Activated CD4-positive, alpha-beta T cell treated with anti-CD3 and anti-CD28 coated beads, Interleukin-2, amount 50 U/mL, for 4 hours (primary cell): ENCODE measurements at places on chromosomes 7 and 10.

DNA sequence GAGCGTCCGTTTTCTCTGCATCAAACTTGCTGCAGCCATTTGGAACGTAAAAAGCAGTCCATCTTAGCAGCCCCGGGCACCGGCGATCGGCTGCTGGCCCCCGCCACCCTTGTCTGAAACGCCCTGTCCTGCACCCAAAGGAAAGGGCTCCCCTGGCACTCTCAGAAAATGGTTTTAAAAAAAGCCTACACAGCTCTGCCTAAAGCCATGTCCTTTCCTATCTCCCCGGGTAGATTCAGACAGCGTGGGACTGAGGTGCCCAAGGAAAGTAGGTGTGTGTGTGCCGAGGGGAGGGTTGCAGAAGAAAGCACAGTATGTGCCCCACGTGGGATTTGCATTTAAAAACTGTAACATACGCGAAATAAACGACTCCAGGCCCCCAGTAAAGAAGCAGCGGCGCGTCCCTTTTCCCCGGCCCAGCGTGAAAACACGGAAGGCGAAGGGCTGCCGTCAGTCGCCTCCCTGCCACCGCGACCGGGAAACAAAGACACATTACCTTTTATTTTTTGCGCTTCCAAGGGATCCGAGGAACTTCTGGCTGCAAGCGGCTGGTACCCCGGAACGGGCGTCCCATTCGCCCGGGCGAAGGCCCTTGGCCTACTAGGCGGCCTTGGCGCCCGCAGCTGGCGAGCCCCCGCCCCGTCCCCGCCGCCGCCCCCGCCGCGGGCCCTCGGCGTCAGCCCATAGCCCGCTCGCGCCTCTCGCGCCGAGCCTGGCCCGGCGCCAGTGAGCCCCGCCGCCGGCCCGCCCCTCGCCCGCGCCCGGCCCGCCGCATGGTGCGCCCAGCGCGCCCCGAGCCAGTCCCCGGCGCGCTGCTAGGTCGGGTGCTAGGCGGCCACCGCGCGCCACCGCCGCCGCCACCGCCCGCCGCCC, 304.6 kb downstream of the PRPF18 start:
- no peak for DNase-seq

DNA sequence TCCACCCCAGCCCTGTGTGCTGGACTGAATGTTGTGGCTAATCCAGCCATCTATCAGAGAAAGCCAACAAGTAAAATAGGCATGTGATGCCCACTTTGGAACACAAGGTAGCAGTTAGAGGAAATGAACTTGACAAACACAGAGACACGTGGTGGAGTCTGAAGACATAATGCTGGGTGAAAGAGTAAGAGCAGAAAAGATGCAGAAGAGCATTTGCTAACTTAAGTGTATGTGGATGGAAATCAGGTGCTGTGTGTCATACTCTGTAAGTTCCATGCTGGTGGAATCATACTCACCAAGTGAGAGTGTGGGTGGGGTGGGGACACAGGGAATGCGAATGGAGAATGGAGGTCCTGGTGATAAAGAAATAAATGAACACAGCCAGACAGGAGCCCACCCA, 22.8 kb downstream of the WDFY4 start:
- DNase-seq: no peak

- no peak for DNase-seq
These were observed 5.0 kb downstream of the ZYX start for GRCh38 chr7:143385891-143386781.

- no peak for DNase-seq
These were observed 199.4 kb upstream of the NPVF start for GRCh38 chr7:25427721-25428120.

GRCh38 chr7:26709210-26709990, 155.0 kb downstream of the SKAP2 start:
- no peak for DNase-seq

GRCh38 chr7:36391436-36392198, 2.0 kb downstream of the ANLN start:
- DNase-seq: no peak

- no peak for DNase-seq
These were observed 23.9 kb upstream of the DNAJB6 start for GRCh38 chr7:157312941-157313340.

DNA sequence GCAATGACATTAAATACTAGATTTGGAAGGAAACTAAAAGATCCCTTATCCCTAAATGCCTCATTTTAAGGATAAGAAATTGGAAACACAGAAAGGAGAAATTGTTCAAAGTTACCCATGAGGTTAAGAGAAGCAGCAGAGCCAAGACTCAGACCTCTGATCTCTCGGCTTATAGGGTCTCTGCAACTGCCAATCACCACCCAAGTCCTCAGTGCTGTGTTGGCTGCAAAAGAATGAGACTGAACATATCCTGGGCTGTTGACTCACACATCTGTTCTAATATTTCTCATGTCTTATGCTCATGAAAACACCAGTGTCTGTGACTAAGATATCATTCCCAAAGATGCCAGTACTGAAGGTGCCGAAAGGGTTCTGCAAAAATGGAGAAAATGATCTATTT, 153.3 kb downstream of the XPNPEP1 start:
- DNase-seq: no peak
